ENCODE measurements at places on chromosomes 3 and 15. TPM values are rescaled to one million over a fixed set of nuclear protein-coding genes. Genes with fewer than 3 reads are reported as not detected.

Gene LHFPL4
- not detected for total RNA-seq

Gene APOD
- 62.0 TPM for total RNA-seq

DNA sequence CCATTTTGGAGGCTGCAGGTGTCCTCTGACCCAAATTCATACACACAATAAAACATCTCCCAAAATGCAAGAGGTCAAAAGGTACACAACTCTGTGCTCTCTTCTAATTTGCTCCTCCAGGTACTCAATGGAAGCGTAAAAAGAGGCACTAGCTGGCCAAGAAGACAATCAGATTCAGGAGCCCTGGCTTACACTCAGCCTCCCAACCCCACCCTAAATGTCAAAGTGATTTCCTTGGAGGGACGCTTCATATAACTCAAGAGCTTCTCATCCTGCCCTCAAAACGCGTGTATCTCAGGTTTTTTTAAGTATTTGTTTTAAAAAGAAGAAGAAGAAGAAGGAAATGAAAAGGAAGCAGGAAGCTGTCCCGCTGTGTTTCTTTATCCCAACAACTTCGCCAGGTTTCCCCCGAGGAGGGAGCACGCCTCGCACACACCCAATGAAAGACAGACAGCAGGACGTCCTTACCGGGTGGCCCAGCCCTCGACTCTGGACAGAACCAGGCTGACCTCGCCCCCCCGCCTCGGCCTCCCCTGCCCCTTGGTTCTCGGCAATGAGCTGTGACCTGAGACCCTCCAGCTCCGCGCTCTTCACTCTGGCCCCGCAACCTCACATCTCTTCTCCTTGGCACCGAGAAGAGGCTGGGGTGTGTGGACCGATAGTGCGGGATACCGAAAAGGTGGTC, 620.7 kb upstream of the ZNF385D start:
- no peaks in the 10 kb centered on the region for H3K36me3 ChIP-seq
- H3K4me3 ChIP-seq: no peak overlapping the region
- no peak overlapping the region for H3K27ac ChIP-seq
- no peaks in the 10 kb centered on the region for H3K4me1 ChIP-seq
- DNase-seq: no peak

DNA sequence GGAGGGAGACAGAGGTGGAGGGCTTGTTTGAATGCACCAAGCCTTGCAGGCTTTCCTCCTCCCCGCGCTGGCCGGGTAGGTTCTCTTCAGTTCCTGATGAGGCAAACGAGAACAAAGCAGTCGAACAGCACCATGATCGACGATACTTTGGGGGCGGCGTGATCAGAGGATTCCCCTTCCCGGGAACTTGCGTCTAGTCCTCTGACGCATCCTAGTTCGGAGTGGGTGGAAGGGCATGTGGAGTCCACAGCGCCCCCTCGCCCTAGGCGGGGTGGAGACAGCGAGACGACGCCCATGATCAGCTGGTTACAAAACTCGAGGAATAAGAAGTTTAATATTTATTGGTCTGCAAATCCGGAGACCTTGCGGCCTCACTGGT, 452 bp upstream of the SV2B start:
- H3K4me3 ChIP-seq: no peak overlapping the region
- H3K4me1 ChIP-seq: peaks cover 6% of the 10 kb centered on the region
- peak; percentile 16 for DNase-seq
- H3K27me3 ChIP-seq: peaks cover 6% of the 10 kb centered on the region
- no peaks in the 10 kb centered on the region for H3K36me3 ChIP-seq
- no peak overlapping the region for H3K27ac ChIP-seq

- DNase-seq: no peak
- no peak overlapping the region for H3K27ac ChIP-seq
- peaks cover 3% of the 10 kb centered on the region for H3K36me3 ChIP-seq
Measured at GRCh38 chr3:197881970-197882338, 68.0 kb upstream of the RPL35A start.

Gene CTDSPL
- total RNA-seq: 56.5 TPM

DNA sequence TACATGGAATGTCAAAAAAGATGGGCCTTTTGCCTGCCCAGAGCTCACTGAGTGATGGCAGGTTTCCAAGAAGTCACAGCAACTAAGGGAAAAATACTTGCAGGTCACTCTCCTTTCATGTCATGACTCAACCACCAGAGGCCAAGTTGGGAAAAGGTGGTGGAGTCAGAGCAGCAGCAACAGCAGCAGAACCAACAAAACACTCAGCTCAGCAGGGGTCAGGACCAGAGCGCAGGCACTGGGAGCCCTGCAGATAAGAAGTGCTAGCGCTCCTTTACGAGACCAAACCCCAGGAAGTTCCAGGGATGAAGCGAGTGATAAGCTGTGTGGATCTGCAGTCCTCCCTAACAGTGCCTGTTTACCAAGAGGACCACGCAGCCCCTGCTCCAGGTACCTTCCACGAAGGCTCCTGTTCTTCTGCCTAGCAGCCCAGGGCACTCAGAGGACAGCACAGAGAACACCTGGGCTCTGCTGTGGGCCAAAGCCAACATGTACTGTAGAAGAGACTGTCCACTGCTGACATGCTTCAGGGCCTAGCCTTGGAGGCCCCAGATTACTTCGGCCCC, 26.0 kb downstream of the POC1A start:
- H3K36me3 ChIP-seq: no peaks in the 10 kb centered on the region
- DNase-seq: peak; percentile 50
- H3K4me1 ChIP-seq: no peaks in the 10 kb centered on the region
- no peaks in the 10 kb centered on the region for H3K27me3 ChIP-seq

GRCh38 chr15:66089509-66089908, 164.0 kb downstream of the MEGF11 start:
- H3K27me3 ChIP-seq: no peaks in the 10 kb centered on the region
- H3K4me3 ChIP-seq: no peak overlapping the region
- no peaks in the 10 kb centered on the region for H3K36me3 ChIP-seq
- H3K27ac ChIP-seq: no peak overlapping the region
- no peak for DNase-seq

Gene AMT
- 2.5 TPM for total RNA-seq

DNA sequence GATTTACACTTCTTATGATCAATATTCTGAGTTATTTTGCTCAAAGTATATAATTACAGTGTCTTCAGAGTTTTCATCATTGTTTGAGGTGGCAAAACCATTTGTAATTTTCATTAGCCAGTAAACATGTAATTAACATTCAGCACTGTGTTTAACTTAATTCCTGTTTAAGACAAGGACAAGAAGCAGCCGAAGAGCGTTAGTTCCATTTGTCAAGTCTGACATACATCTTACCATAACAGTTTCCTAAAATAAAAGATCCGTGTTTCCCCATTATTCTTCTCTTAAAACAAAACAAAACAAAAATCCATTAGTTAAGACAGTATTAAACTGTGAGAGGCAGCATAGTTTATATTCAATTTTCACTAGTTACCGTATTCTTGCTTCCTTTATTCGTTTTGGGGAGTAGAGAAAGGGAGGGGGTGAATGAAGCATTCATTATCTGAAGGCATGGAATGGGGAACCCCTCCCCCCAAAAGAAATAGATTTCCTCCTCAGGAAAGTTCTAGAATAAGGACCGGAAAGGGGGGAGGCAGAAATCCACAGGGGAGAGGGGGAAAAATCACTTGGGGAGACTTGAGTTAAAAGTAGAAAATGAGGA, 5.5 kb upstream of the NR2F2 start:
- H3K36me3 ChIP-seq: no peaks in the 10 kb centered on the region
- no peak for DNase-seq
- no peaks in the 10 kb centered on the region for H3K27me3 ChIP-seq
- H3K27ac ChIP-seq: peak overlapping the region; percentile 84
- H3K4me3 ChIP-seq: peak overlapping the region; percentile 80

DNA sequence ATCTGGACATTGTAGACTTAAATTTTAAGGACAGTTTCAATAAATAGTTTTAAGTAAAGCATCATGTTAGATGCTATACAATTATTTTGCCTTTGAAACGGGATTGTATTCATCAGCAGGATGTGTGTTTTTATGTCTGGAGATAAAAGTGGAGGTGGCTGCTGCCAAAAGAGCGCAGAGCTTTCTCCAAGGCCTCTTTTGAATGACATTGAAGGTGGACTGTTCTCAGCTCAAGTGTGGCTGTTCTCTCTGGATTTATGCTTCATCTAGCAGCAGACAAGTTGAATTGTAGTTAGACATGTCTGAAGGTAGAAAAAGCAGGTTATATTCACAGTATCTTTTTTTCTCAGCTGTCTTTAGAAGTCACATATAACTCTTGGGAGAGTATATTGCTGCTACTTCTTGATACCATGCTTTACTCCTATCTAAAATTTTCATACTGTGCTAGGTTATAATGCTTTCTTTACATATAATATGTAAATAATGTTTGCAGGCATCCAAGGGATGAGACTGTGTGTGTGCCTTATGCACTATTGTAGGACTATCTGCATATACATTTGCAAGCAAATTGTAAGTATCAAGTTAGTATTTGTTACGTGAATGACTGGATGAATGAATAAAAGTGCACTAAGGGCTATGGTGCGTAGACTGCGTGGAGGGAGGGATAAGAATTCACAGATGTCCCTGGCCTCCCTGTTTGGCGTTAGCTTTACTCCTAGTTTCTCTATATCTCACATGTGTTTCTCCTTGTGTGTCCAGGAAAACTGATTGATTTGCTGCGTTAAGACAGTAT, 340.1 kb downstream of the NAALADL2 start:
- no peak overlapping the region for H3K27ac ChIP-seq
- H3K4me3 ChIP-seq: no peak overlapping the region
- no peak for DNase-seq
- no peaks in the 10 kb centered on the region for H3K4me1 ChIP-seq
- H3K36me3 ChIP-seq: no peaks in the 10 kb centered on the region
- no peaks in the 10 kb centered on the region for H3K27me3 ChIP-seq

Gene SYNM
- 6.0 TPM for total RNA-seq

DNA sequence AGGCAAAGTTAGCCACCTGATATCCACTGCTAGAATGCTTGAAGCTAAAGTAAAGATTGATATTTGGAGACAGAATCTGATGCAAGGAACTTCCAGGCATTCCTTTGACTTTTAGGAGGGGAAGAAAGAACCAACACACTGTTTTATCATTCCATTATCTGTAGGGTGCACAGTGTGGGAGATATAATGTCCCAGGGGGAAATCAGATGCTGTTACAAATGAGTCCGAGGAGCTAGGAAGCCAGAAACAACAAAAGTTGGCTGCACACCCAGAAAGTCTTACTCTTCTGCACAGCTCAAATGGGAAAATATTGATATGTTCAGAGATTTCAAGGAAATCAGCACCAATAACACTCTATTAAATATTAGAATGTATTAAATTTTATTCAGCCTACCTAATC, 113.6 kb upstream of the ROBO1 start:
- no peak overlapping the region for H3K27ac ChIP-seq
- H3K27me3 ChIP-seq: no peaks in the 10 kb centered on the region
- DNase-seq: no peak
- H3K36me3 ChIP-seq: no peaks in the 10 kb centered on the region

DNA sequence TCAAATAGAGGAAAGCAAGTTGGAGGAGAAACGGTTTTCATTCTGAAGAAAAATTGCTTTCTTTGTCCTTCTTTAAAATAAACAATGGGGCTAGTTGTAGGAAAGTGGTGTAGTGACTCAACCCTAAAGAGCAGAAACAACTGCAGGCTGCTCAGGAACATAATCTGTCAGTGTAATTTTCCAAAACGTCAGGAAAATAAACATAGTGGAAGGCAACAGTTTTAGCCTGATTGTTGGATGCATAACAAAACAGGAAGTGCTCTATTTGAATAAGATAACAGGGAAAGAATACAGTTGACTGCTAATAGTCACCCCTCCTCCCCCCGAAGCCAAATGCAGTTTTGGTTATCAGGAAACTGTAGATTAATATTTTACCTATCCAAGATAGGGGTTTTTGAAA, 167.6 kb downstream of the ECT2 start:
- H3K4me3 ChIP-seq: no peak overlapping the region
- H3K27ac ChIP-seq: no peak overlapping the region
- H3K4me1 ChIP-seq: peaks cover 13% of the 10 kb centered on the region
- no peak for DNase-seq

Gene OIP5
- total RNA-seq: 23.4 TPM

DNA sequence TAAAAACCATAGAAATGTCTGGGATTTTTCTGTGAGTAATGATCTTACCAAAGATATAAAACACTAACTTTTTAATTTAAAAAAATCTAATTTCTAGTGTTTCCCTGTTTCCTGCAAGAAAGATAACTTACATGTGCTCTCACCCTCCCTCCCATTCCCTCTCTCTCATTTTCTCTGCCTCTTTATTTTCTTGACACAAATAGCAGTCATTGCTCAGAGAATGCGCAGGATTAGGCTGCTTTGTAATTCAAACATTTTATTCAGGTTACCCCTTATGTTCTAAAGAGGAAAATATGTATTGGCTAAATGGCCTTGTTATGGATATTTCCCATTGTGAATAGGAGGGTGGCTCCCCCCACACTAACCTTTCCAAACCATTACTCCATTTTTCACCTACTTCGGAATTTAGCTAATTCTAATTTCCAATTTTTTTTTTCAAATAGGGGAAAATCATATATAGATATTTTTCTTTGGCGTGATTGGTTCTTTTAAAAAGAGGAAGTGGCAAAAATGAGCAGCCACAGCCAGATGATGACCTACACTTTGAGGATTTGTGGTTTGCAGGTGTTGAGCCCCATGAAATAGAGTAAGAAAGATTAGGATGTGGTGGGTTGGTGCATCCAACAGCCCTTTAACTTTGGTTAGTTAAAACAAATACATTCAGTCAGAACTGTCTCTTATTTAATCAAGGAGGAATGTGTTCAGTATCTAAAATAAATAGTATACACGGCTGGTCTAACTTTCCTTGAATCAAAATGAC, 554.4 kb downstream of the IGSF11 start:
- no peaks in the 10 kb centered on the region for H3K27me3 ChIP-seq
- H3K4me3 ChIP-seq: no peak overlapping the region
- no peak overlapping the region for H3K27ac ChIP-seq
- DNase-seq: no peak
- H3K4me1 ChIP-seq: peaks cover 4% of the 10 kb centered on the region

Gene STARD5
- 1.0 TPM for total RNA-seq

DNA sequence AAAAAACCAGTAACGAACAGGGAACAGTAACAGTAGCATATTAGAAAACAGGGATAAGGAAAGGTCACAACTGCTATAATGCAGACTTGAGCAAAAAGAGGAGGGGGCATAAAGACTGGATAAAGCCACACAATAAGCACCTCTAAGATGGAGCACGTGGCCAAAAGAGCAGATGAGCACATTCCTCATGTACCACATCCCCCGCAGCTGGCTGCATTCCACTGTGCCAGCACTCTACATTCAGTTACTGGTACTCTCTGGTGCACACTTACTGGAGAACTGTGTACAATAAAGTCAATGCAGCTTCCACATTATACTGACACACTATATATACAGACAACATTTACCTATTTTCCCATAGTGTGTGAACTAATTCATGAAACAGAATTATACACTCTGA, 64.7 kb downstream of the UBE3A start:
- H3K4me1 ChIP-seq: no peaks in the 10 kb centered on the region
- no peaks in the 10 kb centered on the region for H3K27me3 ChIP-seq
- H3K4me3 ChIP-seq: no peak overlapping the region
- peaks cover 3% of the 10 kb centered on the region for H3K36me3 ChIP-seq
- no peak overlapping the region for H3K27ac ChIP-seq

GRCh38 chr15:45429941-45430792, 51.8 kb upstream of the GATM start:
- peaks cover 8% of the 10 kb centered on the region for H3K4me1 ChIP-seq
- H3K27ac ChIP-seq: no peak overlapping the region
- no peaks in the 10 kb centered on the region for H3K36me3 ChIP-seq
- peak; percentile 61 for DNase-seq
- peak overlapping the region; percentile 66 for H3K4me3 ChIP-seq

GRCh38 chr3:27675287-27675686, 46.8 kb downstream of the EOMES start:
- H3K27me3 ChIP-seq: no peaks in the 10 kb centered on the region
- no peaks in the 10 kb centered on the region for H3K4me1 ChIP-seq
- no peak overlapping the region for H3K27ac ChIP-seq
- no peaks in the 10 kb centered on the region for H3K36me3 ChIP-seq

Gene PLA2G4E
- total RNA-seq: 1.4 TPM

Measured in Caco-2 (cell line).